Colonic mucosa (tissue), 4 donors: ENCODE measurements at places on chromosomes 11 and 22.

DNA sequence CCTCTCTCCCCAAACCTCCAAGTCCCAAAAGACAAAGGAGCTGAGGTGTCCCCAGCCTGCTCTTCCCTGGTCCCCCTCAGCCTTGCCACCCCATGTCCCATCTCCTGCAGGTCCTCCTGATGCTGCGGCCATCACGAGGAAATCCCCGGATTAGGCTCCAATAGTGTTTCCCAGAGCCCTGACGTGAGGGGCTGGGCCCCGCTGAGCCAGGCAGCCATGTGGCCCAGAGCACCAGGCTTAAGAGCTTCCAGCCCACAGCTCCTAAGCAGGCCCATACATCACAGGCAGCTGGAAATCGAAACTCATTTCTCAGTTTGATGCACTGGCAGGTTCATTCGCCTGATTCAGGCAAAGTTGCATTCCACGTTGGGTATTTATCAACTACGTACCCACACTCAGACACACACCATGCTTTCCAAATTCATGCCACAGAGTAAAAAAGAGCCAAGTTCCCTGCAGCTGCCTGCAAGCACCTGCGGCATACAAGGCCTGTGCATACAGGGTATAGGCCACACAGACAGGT is 114.2 kb downstream of the CHST1 start:
- no peak for DNase-seq

DNA sequence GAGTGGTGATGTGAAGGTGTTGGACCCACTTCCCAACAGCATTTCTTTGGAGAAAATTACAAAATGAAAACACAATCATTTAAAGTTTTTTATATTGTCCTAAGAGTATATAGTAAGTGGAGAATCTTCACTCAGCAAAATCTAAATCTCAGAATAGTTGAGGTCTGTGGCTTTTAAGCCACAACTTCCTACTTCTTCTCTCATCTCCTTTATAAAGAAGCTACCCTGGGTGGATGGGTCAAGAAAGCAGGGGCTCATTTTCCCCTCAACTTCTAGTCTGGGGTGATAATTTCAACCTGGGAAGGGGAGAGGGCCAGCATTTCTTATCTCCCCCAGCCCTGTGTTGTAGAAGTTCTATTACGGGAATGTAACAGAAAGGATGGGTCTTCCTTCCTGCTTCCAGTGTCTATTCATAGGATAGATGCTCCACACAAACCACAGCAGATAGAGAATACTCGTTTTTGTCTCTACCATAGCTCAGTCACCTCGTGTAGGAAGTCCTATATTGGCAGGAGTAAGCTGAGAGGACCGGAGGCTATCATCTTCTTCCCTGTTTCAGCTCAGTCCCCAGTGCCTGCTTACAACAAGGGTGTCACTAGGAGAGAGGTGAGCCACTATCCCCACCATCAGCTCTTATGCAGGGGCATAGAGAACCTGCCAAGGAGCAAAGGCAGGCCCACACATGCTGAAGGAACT is 341.5 kb downstream of the CASP12 start:
- DNase-seq: no peak

DNA sequence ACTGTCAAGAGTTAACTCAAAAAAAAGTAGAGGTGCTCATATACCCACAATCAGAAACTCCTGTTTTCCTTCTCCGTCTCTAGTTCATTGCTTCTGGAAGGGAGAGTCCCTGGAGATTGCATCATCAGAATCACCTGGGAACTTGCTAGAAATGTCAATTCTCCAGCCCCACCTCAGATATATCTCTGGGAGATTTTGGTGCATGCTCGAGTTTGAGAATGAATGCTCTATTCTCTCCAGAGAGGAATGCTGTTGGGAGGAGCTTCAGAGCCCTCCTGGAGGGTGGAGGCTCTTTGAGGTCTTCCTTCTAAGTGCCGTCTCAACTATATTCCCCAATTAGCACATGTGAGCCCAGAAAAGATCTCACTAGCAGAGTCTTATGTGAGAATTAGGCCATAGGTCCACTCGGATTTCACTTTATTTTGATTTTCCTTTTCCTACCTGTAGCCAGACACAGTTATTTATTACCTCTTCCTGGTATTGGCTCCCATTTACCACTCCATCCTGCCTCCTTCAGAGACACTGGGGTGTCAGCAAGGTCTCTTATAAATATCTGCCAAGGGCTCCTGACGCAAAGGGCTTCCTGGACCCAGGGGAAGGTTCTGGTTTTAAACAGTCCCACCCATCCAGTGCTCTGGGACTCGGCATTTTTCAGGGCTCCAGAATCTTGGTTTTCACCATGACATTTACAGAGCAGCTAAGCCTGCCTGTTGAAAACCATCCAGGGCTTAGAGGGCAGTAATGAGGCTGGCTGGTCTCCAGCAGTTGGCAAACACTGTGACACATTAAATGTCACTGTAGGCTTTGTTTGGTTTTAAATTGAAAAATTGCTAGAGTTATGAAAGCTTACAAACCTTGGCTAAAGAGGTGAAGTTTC is 136.2 kb downstream of the CD44 start:
- peak; percentile 57 for DNase-seq

GRCh38 chr11:76801736-76802135 is 18.6 kb downstream of the TSKU start:
- DNase-seq: peak; percentile 11

DNA sequence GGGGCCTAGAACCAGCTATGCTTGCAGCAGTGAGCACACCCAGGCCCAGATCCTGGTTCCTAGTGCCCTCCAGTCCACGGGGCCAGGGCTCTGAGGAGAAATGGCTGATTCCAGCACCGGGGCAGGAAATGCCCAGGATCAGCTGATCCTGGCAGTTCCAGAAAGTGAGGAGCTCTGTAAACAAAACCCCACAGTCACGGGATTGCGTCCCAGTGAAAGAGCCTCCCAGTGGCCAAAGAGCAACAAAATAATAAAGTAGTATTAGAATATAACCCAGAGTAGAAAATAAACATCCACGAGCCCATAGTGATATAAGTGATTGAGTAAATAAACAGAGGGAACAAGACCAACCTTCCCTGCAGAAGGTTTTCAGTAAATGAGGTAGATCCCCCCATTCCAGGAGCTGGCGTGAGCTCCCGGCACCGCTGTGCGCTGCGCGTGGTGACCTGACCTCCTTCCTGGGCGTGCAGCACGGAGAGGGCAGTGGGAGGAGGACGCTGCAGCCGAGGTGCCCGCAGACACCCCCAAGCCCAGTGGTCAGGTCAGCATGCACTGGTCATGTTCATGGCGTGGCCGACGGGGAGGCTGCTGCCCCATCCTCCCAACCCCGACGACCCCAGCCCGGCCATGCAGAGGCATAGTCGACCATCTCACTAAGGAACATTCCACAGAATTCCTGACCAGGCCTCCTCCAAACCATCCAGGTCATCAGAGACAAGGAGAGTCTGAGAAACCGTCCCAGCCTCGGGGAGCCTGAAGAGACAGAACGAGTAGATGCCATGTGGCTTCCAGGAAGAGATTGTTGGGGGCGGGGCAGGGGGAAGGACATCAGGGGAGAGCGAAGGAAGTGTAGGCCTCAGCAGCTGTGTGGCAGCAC is 19.8 kb downstream of the PTDSS2 start:
- DNase-seq: peak; percentile 67

- no peak for DNase-seq
These were observed 34.7 kb downstream of the CERK start for GRCh38 chr22:46703171-46703995.

- DNase-seq: no peak
These were observed 49.5 kb upstream of the HSPA8 start for GRCh38 chr11:123111465-123111864.

DNA sequence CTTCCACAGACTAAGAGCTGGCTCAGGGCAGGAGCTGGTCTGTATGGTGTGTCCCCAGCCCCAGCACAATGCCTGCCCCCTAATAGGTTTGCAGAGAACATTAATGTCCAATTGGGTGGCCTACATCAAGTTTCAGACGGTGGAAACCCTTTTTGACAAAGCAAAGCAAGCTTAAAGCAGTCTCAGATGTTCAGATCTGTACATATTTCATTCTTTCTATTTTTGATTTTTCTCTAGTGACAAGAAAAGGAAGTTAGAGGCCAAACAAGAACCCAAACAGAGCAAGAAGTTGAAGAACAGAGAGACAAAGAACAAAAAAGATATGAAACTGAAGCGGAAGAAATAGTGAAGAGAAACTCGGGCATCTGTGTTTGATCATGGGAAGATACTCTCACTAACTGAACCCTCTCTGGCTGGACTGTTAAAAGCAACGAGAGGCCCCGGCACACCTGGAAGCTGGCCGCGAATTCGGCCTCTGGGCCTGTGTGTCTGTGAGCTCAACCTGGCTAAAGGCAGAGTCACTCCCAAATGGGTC is 40.5 kb downstream of the NAT10 start:
- DNase-seq: no peak

DNA sequence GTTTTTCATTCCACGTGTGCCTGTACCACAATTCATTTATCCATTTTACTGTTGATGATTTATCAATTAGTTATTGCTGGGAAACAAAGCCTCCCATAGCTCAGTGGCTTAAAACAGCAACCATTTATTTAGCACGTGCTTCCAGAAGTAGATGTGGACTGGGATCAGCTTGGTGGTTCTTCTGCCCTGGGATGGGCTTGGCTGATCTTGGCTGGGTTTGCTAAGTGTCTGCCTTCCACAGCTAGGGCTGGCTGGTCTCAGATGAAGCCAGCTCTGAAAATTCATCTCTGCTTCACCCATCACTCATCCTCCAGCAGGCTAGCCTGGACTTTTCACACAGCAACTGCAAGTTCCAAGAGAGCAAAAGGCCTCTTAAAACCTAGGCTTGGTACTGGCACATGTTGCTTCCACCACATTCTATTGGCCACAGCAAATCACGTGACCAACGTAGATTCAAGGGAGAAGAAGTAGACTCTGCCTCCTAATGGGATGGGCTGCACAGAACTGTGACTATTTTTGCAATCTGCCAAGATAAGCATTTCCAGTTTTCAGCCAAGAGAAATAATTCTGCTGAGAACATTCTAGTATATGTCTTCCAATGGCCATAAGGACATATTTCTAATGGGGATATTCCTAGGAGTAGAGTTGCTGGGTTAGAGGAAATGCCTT is 124.9 kb downstream of the MN1 start:
- DNase-seq: no peak

GRCh38 chr22:41481131-41481830 is 12.4 kb downstream of the ACO2 start:
- no peak for DNase-seq

DNA sequence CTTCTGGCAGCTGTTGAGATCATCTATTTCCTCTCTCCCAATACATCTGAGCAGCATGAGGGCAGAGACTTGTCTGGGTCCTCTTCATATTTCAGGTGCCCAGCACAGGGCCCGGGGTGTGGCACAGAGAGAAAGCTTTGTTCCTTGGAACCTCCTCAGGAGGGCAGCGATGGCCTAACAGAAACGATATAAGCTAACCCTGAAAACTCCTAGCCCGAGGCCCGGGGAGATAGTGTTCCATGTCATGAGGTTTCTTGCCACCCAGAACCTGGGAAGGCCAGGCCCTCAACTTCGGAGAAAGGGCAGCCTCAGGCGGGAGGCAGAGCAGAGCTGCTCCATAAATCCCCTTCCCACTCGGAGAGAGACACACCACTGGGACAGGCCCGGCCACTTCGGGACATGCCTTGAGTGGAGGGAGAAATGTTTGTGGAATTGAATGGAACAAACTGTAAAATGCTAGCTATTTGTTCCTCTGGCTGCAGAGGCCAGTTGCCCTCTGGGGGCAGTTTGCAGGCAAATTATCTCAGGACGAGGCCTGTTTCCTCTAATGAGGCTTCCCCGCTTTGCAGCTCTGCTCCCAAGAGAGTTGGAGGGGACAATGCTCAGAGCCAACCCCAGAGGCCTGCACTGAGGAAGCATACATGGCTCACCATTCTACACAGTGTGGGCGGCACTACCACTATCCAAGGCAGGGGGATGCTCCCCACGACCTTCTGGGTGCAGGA is 11.6 kb downstream of the ARRB1 start:
- peak; percentile 49 for DNase-seq

GRCh38 chr11:117918366-117919255 is 10.6 kb downstream of the TMPRSS13 start:
- DNase-seq: no peak

- peak; percentile 75 for DNase-seq
These were observed 20.3 kb upstream of the WNT7B start for GRCh38 chr22:45997077-45997776.

DNA sequence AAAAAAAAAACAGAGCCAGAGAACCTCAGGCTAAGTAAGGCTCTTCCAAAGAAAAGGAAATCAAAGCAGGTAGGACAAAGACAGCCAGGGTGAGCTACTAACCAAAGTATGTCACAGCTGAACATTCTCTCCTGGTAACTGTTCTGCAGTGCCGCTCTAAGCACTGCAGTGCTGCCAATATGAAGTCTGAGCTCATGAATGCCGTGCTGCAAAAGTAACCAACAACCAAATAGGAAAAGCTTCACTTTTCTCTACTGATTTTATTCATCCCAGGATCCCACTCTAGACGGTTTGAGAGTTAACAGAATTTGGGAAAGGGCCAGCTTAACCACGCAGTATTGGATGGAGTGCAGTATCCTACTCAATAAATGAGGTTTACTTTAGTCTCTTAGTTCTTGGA is 3.5 kb downstream of the SIK3 start:
- no peak for DNase-seq

DNA sequence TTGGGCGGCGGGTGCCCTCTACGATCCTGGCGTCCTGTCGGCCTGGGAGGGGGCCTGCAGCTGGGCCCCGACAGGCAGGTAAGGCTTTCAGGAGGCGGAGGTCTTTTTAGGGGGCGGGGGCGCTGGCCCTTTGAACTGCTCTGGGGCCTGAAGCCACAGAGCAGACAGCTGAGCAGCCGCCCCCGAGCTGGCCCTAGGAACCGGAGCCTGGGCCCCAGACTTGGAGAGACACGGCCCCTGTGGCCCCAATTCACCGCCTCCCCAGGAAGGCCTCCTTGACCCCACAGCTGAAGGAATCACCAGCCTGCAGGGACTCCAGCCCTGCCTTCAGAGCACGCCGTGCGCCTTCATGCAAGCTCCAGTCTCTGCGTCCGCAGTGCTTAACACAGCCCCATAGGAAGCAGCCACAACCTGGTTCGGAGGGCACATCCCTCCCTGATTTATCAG is 618 bp upstream of the CERK start:
- DNase-seq: peak; percentile 51

DNA sequence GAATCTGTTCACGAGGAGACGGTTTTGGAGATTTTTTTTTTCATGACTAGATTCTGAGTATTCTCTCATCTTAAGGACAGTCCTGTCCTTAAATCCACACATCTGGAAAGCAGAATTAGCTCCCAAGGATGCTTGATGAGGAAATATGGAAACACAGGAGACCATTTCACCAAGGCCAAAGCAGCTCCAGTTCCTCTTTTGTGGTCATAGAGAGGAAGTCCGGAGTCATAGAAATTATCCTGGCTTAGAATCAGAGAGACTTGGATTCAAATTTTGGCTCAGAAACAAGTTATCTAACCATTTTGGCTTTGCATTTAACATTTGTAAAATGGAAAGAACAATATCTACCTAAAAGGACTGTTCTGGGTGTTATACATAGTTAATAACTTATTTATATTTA is 7.3 kb upstream of the TEAD1 start:
- DNase-seq: no peak

DNA sequence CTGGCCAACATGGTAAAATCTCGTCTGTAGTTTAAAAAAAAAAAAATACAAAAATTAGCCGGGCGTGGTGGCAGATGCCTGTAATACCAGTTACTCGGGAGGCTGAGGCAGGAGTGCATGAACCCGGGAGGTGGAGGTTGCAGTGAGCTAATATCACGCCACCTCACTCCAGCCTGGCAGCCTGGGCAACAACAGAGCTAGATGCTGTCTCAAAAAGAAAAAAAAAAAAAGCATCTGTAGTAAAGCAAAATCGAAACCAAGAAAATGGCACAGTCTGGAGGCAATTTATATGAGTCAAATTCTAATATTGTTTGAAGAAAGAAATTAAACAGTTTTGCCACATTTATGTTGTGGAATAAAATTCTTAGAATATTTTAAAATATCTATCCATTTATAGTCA is 365.0 kb upstream of the CHORDC1 start:
- no peak for DNase-seq
